ENCODE measurements at places on chromosomes 6 and 20.

DNA sequence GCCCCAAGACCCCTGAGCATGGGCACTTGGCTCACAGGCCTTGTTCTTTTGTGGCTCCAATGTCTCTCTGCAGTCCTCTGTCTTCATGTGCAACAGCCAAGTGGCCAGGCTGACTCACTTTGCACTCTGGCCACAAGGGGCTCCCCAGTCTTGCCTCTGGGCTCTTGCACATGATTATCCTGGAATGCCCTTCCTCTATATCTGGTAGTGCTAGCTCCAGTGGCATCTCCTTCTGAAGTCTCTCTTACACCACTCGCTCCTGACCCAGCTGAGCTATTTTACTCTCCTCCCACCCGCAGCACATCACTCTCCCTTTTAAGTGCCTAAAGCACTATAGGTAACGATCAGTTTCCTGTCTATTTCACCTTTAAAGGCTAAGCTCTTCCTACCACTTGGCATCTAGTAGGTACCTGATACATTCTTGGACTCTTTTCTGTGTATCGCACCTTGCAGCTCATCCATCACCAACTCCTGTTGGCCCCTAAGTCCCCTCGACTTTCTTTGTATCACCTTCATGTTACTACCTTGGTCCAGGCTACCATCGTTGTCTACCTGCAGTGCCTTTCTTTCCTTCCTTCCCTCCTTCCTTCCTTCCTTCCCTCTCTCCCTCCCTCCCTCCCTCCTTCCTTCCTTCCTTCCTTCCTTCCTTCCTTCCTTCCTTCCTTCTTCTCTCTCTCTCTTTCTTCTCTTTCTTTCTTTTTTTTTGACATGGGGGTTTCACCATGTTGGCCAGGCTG lies 211.9 kb upstream of the RNF24 start:
- no peak for DNase-seq

DNA sequence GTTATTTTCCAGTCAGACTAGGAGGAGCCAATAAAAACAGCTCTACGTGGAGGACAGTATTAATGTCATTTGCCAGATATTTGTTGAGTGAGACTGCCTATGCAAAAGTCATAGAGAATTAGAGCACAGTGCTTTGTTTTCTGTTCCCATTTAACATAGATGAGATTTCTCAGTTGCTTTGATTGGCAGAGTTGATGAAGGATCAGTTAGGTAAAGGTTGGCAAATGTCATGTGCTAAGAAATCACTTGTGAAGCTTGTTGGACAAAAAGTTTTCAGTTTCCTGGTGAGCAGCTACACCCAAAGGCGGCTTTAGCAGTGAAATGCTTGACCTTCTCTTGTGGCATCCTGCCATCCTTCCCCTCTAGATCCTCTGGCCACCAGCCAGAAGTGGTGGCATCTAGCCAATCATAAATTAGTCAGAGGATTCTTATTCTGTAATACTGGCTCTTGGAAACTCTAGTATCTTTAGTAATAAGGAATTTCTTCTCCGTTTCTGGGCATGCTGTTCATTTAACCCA lies 37.0 kb downstream of the BCKDHB start:
- DNase-seq: no peak

DNA sequence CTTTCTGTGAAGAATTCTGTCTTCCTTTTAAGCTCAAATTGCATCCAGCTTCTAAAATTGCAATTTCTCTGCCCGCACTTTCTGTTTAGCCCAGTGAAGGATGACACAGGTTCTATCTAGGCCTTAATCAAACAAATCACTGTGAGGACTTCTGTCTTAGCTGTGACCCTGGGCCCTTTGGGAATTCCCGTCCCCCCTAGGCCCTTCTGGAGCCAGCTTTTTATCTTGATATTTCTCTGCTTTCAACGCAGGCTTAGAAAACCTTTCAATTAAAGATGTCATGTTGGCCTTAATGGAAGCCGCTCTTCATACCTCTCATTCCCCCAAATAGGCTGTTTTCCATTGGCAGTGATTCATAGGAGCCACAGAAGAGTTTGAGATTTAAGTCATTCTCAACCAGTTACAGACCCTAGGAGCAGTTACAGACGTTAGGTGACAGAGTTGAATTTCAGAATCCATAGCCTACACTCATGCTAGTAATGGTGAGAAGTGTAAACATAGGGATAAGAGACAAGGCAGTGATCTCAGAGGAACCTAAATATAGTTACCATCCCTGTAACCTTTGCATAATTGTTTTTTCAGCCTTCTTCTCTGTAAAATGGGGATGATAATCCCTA lies 74.8 kb upstream of the FLRT3 start:
- DNase-seq: no peak

- no peak for DNase-seq
Measured at GRCh38 chr20:2364044-2364443, 16.7 kb upstream of the TGM6 start.

GRCh38 chr6:52704060-52704459 lies 33.1 kb downstream of the TMEM14A start:
- no peak for DNase-seq

- no peak for DNase-seq
Measured at GRCh38 chr20:46420878-46421277, 14.5 kb upstream of the ELMO2 start.

DNA sequence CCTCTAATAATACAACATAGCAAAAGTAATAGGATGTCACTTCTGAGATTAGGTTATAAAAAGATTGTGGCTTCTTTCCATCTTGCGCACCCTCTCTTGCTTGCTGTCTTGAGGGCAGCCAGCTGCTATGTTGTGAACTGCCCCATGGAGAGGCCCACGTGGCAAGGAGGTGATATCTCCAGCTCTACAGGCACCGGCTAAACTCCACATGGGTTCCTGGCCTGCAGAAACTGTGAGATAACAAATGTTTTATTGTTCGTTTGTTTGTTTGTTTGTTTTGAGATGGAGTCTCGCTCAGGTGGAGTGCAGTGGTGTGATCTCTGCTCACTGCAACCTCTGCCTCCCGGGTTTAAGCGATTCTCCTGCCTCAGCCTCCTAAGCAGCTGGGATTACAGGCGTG lies 38.0 kb downstream of the CD40 start:
- DNase-seq: no peak

DNA sequence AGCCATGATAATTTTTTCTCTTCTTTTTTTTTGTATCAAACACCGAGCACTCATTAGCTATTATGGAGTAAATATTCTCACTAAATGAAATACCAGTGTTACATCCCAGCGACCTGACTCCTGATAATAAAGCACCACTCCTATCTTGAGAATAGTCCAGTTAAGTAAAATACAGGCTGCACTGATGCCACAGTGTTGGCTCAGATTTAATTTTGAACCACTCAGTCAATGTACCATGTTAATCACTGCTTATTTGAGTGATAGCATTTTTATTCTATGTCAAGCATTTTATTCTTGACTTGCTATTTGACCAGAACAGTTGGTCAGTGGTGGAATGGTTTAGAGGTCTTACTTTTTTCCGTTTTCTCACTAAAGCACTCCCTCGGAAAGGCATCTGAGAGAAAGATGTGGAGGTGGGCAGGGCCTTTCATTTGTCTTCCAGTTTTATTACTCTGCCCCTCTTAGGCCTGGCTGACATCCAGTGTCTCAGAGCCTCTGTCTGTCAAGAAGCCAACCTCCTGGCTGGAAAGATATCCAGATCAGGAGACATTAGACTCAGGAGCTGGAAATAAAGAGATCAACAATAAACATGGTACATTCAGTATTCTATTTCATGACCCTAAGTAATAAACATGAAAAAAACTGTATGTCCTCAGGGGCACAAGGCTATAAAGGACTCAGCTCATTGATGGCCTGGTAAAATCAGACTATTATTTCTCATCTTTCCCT lies 457.8 kb downstream of the EPM2A start:
- no peak for DNase-seq

DNA sequence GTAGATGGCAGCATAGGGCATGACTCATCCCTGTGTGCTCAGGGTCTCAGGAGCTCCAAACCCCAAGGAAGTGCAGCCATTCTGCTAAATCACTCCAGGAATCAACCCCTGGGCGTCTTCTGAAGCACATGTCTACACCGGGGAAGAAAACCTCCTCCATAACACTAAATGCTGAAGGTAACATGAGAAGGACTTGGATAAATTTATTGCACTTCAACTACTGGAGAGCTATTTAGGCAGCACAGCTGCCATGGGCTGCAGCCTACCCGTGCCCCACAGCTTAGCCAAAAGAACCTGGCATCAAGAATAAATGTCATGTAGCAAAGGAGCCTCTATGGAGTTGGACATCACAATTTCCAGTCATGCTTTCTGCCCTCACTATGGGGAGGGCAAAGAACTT lies 152.4 kb upstream of the PROKR2 start:
- no peak for DNase-seq

- peak; percentile 36 for DNase-seq
Measured at GRCh38 chr20:25750765-25751696, 54.4 kb upstream of the ZNF337 start.

GRCh38 chr20:24403406-24403805 lies 66.0 kb upstream of the SYNDIG1 start:
- DNase-seq: no peak

- DNase-seq: peak; percentile 75
Measured at GRCh38 chr20:37007898-37008649, 56.6 kb upstream of the SAMHD1 start.

GRCh38 chr6:4582506-4583417 lies 193.4 kb upstream of the CDYL start:
- DNase-seq: no peak

GRCh38 chr6:72271531-72271930 lies 350.3 kb upstream of the KCNQ5 start:
- no peak for DNase-seq

DNA sequence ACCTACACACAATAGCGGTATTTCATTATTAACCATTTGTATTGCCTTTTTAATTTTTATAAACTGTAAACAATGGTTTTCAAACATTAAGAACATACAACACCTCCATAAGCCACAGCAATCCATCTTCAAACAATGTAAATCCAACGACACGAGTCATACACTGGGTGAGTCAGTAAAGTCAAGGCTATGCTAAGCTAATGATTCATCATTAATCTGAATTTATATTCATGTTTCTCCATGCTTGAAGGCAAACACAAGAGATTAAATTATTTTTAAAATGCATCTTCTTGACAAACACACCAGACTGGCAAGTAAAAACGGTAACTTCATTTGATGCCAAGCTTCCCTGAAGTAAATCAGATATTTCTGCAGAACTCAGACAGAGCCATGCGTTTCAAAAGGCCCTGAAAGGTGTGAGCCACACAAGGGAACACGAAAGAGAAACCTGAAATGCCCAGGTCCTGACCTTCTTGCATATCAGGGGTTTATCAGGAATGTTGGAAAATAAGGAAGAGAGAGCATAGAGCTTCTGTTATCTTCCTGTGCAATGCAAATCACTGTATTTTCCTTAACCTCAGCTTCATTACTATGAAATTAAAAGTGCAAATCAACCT lies 162.5 kb downstream of the ALDH8A1 start:
- no peak for DNase-seq

DNA sequence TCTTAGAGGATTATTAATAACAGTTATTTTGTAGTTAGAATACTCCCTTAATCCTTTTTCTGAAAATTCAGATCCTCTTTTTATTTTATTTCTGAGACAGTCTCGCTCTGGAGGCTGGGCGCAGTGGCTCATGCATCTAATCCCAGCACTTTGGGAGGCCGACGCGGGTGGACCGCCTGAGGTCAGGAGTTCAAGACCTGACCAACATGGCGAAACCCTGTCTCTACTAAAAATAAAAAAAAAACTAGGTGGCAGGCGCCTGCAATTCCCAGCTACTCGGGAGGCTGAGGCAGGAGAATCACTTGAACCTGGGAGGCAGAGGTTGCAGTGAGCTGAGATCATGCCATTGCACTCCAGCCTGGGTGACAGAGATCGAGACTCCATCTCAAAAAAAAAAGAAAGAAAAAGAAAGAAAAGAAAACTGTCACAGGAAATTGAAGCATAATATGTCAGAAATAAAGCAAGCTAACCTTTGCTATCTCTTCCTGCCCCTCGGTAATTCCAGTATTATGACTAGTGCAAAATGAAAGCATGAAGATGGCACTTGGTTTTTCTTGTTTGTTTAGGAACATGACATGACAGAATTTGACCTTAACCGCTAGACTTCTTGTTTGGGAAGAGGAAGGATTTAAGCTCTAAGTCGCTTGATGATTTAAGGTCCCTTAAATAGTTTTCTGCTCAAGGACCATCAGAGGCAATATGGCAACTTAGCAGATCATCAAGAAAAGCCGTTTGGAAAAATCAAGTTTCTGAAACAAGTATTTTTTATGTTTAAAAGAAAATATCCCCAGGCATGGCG lies 1.8 kb upstream of the RBM39 start:
- DNase-seq: no peak

DNA sequence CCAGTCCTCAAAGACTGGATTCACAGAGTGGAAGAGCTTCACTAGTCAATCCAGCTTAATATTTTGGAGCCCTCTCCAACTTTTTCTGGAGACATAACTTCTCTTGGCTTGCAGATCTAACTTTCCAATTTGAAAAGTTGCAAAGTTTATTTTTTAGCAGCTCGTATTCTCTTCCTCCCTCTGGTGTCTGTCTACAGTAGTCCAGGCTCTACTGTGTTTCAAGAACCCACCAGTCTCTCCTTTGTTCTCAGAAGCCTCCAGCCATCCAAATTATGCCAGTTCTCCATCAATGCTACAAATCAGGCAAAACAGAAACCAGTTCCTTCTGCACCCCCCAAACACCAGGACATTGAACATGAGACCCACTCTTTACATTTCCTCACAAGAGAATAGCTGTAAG lies 376.1 kb upstream of the OPRM1 start:
- no peak for DNase-seq

- DNase-seq: peak; percentile 3
Measured at GRCh38 chr6:117373211-117373813, 52.4 kb downstream of the ROS1 start.

DNA sequence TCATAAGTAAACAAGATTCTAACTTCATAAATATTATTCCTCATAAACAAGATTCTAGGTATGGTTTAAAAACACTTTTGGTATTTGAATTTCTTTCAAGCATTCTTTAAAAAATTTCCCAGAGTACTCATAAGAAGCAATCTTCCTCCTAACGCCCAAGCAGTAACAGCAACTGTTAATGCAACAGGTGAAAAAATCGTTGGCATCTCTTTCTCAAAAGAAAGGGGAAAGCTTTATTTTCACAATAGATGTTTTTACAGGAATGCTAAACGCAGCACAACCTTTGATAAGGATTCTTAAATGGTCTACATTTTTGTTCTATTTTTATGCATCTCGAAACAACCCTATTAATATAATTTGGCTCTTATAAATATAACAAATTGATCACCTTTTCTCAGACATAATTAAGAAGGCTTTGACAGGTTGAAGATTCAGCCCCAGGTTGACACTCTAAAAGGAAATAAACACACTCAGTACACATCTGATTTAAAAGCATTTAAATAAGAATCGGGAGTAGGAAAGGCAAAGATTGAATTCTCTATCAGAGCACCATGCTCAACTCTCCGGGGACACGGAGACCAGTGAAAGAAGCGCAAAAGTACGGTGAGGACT lies 634 bp downstream of the AHI1 start:
- no peak for DNase-seq

Measured in naive thymus-derived CD8-positive, alpha-beta T cell (primary cell).